ENCODE measurements at places on chromosomes 1 and 21.

DNA sequence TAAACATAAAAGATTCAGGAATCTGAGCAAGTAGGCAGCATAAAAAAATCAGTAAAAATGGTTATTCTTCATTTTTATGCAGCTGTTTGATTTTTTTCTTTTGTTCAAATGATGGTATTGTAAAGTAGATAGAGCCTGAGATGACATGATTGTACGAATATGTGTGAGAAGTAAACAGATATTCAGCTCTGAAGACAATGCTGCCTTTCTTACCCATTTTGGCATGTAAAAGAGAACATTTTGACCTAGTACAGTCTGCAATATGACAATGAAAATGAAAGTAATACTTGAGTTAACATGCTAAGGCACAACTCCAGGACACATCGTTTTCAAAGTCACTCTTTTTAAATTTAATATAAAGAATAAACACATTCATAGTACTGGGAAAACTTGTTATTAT, 95.7 kb upstream of the NCAM2 start:
- DNase-seq = no peak

- DNase-seq = peak; percentile 57
These were observed 30.9 kb downstream of the GPA33 start for GRCh38 chr1:167059045-167059808.

- no peak for DNase-seq
These were observed 10.1 kb upstream of the PAQR7 start for GRCh38 chr1:25885602-25886001.

DNA sequence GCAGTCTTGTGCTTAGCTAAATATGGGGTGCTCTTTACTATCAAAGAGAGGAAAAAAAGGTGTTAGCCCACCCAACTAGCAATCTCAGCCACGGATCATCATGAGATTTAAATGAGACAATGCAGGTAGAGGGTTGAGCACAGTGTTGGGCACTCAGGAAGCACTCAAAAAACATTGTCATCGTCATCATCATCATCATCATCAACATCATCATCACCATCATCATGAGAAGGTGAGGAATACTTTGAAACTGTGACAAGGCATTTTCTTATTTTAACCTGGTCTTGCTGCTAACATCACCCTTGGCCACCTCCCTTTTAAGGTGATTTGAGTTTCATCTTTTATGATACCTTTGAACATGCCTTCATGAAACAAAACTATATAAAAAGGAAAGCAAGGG, 3.3 kb upstream of the MAPKAPK2 start:
- DNase-seq = no peak

- DNase-seq = no peak
These were observed 705 bp upstream of the SLC50A1 start for GRCh38 chr1:155134880-155135414.

DNA sequence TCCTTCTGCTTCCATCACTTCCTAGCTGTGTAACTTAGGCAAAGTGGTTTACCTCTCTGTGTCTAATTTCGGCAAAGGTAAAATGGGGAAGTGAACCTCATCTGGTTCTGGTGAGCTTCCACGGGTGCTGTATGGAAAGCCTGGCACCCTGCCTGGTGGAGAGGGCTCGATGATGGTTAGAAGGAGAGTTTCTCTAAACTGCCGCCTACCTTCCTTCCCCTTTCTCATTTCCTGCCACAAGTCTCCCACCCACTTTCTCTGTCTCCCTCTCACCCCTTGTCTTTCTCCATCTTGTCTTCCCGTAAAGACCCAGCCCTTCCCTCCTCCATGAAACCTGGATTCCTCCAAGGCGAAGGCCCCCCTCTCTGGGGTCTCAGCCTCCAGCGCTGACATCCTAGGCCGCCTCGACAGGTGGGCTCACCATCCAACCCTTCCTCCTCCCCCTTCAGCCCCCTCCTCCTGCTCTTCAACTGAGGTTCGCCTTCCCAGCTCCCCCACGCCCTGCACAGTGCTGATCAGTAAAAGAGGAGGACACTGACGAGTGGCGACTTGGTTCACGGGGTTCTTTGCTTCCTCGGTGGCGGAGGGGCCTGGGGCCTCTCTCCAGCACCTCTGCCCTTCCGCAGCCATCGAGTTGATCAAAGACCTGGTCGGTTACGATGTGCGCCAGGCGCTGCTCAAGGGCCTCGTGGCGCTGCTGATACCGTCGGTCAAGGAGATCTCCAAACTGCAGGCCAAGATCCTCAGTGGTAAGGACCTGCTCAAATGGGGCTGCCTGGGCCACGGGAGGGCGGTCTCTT, 7.3 kb downstream of the RNU5D-1 start:
- DNase-seq = no peak

DNA sequence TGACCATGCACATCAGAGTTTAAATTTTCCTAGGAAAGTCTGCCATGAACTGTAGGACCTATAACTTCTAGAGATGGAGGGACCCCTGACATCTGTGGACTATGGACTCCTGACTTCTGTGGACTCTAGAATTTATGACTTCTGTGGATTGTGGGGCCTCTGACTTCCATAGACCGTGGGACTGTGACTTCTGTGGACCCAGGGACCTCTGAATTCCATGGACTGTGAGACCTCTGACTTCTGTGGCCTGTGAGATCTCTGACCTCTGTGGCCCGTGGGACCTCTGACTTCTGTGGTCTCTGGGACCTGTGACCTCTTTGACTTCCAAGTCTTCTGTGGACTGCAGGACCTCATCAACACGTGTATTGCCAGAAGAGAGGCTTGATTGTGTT, 36.7 kb downstream of the PEX14 start:
- DNase-seq = no peak

- DNase-seq = no peak
These were observed 125.0 kb downstream of the TIAM1 start for GRCh38 chr21:31218830-31219608.

DNA sequence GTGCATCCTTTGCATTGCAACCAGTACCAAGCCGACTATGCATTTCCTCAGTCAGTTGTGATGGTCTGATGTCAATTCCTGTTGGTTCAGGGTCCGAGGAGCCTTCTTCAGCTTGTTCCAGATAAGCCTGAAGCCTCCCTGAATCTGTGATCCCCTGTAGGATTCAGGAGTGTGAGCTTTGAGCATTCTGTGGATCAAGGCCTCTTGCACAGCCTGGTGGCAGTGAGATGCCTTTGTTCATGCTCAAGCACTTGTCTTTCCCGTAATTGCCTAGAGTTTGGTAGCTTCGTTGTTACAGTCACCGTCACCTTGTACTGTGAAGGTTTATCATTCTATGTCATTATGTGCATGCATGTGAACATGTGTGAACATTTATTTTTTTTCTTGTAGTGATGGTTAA, 103.5 kb downstream of the PBX1 start:
- no peak for DNase-seq

DNA sequence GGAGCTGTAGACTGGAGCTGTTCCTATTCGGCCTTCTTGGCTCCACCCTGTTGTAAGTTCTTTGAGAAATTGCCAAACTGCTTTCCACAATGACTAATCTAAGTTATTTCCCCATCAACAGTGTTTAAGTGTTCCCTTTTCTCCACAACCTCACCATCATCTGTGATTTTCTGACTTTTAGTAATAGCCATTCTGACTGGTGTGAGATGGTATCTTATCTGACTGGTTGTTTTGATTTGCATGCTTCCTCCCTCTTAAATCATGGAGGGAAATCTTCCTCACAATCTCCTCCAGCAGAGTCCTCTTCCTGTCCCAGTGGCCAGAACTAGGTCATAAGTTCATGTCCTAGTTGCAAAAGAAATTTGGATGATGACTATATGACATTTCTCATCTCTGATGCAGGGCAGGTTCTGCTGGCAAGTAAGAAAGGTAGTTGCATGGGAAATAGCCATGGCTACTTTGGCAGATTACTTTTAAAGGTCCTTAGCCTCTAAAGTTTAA, 294.0 kb downstream of the LRRC40 start:
- DNase-seq = no peak

DNA sequence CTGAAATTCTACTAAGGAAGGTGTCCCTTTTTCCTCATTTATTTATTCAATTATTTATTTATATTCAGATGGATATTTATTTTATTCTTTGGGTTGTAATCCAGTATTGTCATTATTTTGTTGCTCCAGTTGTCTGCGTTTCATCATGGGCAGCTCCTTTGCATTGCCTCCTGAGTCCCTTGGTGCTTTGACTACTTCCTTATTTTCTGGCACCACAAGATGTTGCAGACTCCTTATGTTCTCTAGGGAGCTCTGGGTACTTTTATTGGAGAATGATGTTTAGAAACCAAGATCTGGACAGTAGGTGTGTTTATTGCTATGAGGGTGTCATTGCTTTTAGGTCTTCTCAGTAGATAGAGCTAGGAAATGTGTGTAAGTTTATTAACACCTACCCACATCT, 59.9 kb upstream of the ERRFI1 start:
- DNase-seq = no peak

- DNase-seq = peak; percentile 79
These were observed 1.9 kb upstream of the GNAI3 start for GRCh38 chr1:109546311-109547109.

GRCh38 chr1:180568184-180568583, 9.4 kb downstream of the OVAAL start:
- DNase-seq = no peak

GRCh38 chr1:235947989-235948388, 81.3 kb upstream of the LYST start:
- DNase-seq = no peak

DNA sequence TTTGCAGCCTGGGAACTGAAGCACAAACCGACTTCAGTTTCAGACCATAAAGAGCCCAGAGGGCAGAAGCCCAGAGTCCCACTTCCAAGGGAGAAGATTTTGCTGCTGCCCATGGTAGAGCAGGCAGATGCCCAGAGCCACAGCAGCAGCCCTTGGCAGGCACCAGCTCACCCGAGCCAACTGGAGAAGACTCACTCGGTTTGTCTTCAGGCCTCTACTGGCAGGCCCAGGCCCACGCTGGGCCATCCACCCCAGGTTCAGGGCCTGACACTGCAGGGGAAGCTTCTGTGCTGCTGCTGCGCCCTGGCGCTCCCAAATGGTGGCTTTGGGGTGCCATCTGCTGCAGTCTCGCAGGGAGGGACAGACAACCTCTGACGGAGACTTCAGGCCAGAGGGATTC, 33.3 kb downstream of the SLC66A1 start:
- DNase-seq = no peak

GRCh38 chr1:78005755-78006154, 1.0 kb downstream of the DNAJB4 start:
- no peak for DNase-seq

- DNase-seq = no peak
These were observed 5.3 kb downstream of the TCHH start for GRCh38 chr1:152109998-152110294.

DNA sequence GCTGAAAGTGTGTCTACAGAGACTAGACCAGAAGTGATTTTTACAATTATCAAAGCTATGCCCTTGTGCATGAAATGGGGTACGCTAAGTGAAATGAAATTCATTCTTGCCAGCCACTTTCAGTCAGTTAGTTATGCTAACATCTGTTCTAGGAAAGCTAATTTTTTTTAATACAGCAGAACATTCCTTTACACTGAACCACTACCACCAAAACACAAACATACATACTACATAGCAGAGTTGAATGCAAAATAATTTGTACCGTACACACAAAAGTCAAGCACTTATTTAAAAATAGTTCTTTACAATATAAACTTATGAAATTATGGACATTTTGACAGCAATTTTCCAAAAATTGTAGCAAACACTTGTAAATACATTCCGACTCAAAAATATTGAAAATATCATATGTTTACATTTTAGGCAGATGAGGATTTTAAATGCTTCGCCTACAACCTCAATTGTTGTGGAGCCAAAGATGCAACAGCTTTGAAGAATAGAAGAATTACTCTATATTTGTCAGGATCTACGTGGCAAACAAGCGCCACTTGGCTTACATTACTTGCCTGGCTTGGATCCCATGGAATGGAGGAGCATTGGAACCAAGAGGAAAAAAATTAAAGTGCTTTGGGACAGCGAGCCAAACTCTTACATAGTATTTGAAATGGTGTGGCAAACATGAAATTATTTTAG, 30.6 kb downstream of the WLS start:
- no peak for DNase-seq

DNA sequence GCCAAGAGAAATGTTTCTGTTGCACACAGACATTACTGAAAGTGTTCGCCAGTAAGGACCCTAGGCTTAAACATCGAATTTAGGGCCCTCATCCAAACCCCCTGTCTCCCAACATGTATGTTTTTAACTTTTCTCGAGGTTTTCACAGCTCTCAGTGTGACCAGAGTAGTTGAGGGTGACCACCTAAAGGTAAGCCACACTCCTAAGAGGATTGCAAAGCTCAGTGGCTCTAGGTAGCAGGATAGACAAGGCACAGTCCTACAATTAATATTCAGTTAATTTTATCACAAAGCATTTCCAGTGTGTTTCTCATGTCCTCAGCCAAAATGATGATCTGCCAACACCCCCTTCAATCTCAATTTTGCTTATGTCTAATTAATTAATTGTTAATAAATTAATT, 695 bp upstream of the ALG14 start:
- DNase-seq = no peak

- no peak for DNase-seq
These were observed 356.6 kb upstream of the LYPLAL1 start for GRCh38 chr1:218817071-218817470.

GRCh38 chr1:201528631-201529252, 10.2 kb upstream of the NAV1 start:
- DNase-seq = no peak

DNA sequence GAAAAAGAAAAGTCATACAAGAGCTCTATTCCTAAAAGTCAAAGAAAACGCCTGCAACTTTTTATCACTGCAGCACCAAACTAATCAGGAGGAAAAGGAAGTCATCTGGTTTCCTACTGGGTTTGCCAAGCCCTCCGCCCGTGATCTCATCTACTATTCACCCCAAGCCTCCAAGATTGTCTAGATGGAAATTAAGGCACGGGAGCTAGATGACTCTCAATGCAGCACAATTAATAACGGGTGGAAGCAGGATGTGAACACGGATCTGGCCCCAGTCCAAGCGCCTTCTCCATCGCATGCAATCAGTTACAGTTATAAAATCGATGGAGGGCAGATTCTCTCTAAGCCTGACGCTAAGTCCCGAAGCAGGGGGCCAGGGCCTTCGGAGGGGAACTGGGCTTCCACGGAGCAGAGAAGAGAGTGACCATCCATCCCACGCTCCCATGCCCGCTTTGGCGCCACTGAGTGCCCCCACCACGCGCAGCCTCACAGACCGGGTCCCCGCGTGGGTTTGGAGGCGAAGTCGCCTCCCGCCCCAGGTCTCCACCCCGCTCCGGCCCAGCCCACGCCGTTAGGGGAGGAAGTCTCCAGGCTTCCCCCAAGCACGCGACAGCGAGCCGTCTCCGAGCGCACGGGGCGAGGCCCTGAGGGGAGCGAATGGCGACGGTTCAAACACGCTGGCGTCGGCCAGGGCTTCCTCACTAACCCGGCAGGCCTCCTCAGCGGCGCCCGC, 1.8 kb downstream of the HSF2BP start:
- no peak for DNase-seq

DNA sequence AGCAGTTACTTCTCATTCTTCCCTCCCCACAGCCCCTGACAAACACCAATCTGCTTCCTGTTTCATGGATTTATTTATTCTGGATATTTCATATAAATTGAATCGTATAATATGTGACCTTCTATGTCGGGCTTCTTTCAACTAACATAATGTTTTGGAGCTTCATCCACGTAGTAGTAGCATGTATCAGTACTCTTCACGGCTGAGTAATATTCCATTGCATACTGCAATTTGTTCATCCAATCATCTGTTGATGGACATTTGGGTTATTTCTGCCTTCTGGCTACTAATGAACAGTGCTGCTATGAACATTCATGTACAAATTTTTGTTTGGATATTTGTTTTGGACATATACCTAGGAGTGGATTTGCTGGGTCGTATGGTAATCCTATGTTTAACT, 1.9 kb upstream of the KAZN start:
- DNase-seq = no peak

GRCh38 chr1:229970714-229971113, 96.3 kb upstream of the GALNT2 start:
- no peak for DNase-seq

GRCh38 chr21:42063191-42063570, 7.9 kb upstream of the UMODL1 start:
- no peak for DNase-seq

All from activated CD4-positive, alpha-beta T cell treated with anti-CD3 and anti-CD28 coated beads for 1 hour (primary cell).